ENCODE measurements at places on chromosomes 13 and 19. TPM values are rescaled to one million over a fixed set of nuclear protein-coding genes. Genes with fewer than 3 reads are reported as not detected.
A peak's percentile ranks its signal among the peaks of the same experiment; 100 is the strongest.

CYP2S1 gene
- total RNA-seq: 1.0 TPM

PLVAP gene
- not detected for total RNA-seq

TUBA3C gene
- total RNA-seq: not detected

VPS36 gene
- total RNA-seq: 42.0 TPM

ADM5 gene
- 8.6 TPM for total RNA-seq

USHBP1 gene
- 0.30 TPM for total RNA-seq

TRIM28 gene
- total RNA-seq: 689 TPM

GRCh38 chr19:4267101-4267900, 11.8 kb upstream of the SHD start:
- H3K27me3 ChIP-seq: no peaks in the 10 kb centered on the region
- H3K36me3 ChIP-seq: peaks cover 51% of the 10 kb centered on the region
- DNase-seq: peak; percentile 87
- H3K27ac ChIP-seq: peak overlapping the region; percentile 4
- no peak overlapping the region for H3K4me3 ChIP-seq
- peaks cover 13% of the 10 kb centered on the region for H3K4me1 ChIP-seq

DNA sequence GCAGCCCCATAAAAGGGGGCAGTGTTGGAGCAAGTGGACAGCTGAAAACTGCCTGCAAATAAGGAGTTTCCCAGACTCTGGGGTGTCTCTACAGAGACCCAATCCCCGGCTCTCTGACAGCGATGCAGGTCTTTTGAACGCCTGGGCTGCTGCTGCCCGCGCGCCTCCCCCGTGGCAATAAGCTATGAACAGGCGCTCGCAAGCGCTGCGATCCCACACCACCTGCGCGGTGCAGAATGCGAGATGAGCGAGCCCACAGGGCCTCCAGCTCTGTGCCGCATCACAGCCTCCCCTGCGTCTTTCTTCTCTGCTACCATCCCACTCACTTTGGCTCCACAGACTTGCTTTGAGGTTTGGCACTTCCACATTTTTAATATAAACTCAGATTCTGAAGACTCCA, 62.3 kb downstream of the KCTD15 start:
- DNase-seq: no peak
- no peaks in the 10 kb centered on the region for H3K4me1 ChIP-seq
- H3K27me3 ChIP-seq: no peaks in the 10 kb centered on the region
- no peaks in the 10 kb centered on the region for H3K36me3 ChIP-seq

DNA sequence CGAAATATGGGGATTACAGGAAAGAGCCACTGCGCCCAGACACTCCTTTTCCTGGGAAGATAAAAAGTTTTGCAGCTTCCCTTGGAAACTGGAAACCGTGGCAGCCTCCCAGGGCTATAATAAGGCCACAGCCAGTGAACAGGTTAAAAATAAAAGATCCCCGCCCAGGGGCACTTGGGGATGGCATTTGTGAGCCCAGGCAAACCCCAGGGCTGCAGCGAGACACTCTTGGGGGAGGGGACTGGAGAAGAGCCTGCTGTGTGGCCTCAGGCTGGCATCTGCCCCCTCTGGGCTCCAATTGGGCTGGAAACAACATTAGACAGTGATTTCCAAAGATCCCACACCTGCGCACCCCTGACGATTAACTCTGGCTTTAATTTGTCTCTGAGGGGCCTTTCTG, 11.2 kb downstream of the FEM1A start:
- H3K36me3 ChIP-seq: peaks cover 8% of the 10 kb centered on the region
- no peaks in the 10 kb centered on the region for H3K27me3 ChIP-seq
- H3K27ac ChIP-seq: no peak overlapping the region
- no peak overlapping the region for H3K4me3 ChIP-seq
- no peak for DNase-seq

- no peaks in the 10 kb centered on the region for H3K4me1 ChIP-seq
- H3K4me3 ChIP-seq: no peak overlapping the region
- H3K27ac ChIP-seq: no peak overlapping the region
- H3K36me3 ChIP-seq: no peaks in the 10 kb centered on the region
These were observed 302.2 kb downstream of the DNAJC15 start for GRCh38 chr13:43325636-43326035.

DNA sequence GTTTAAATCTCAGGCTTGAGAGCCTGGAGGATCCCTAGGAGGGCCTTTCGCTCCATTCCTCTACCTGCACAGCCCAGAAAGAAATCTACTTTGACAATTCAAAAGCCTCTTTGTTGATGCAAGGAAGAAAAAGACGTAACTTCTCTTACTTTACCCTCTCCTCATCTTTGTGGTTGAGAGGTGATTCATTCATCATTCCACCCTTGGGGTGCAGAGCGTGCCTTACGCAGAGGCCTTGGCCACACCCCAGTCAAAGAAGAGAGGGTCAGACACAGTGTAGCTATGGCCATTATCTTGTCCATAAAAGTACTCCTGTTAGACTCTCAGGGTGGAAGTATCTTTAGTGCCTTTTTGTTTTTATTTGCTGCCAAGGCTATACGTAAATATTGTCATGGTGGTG, 184.0 kb downstream of the IRS2 start:
- no peaks in the 10 kb centered on the region for H3K36me3 ChIP-seq
- no peak overlapping the region for H3K27ac ChIP-seq
- no peaks in the 10 kb centered on the region for H3K4me1 ChIP-seq
- no peak overlapping the region for H3K4me3 ChIP-seq

- no peak overlapping the region for H3K4me3 ChIP-seq
- no peaks in the 10 kb centered on the region for H3K27me3 ChIP-seq
- no peak for DNase-seq
These were observed 44.7 kb upstream of the ZNF429 start for GRCh38 chr19:21460686-21461085.

- no peak for DNase-seq
- H3K27ac ChIP-seq: no peak overlapping the region
- peaks cover 17% of the 10 kb centered on the region for H3K36me3 ChIP-seq
- H3K27me3 ChIP-seq: no peaks in the 10 kb centered on the region
- H3K4me1 ChIP-seq: peaks cover 1% of the 10 kb centered on the region
These were observed 8.9 kb downstream of the MED25 start for GRCh38 chr19:49827034-49827433.

DNA sequence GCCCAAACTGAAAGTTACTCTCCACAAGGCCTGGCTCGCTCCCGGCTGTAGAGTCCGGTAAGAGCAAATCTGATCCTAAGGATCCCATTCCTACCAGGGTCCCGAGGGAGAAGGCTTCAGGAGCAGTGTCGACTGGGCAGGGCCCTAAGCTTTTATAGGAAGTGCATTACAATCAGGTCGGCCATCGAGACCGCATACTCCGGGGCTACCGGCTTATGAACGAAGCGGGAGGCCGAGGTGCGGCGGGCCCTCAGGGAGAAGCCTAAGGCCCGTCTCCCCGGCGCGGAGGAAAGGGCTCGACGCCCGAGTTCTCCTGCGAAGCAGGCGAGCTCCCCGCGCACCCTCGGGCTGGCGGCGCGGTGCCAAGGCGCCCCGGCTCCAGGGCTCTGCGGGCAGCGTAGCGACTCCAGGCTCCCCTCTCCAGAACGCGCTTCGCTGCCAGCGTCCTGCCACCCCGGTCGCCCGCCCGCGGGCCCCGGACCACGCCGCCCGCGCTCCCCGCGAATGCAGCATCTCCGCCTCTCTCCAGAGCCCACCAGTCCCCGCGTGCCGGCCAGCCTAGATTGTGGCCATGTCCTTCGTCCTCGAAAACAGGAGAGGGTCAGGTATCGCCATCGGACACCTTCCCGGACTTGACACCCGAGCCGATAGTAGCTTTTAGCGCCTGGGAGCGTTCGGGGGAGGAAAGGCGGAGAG, 1.4 kb downstream of the EFNB2 start:
- H3K27ac ChIP-seq: no peak overlapping the region
- no peaks in the 10 kb centered on the region for H3K36me3 ChIP-seq
- peaks cover 50% of the 10 kb centered on the region for H3K27me3 ChIP-seq
- peaks cover 15% of the 10 kb centered on the region for H3K4me1 ChIP-seq
- DNase-seq: peak; percentile 72

GRCh38 chr13:79735228-79735627, 254.3 kb downstream of the NDFIP2 start:
- no peaks in the 10 kb centered on the region for H3K36me3 ChIP-seq
- DNase-seq: no peak
- no peaks in the 10 kb centered on the region for H3K27me3 ChIP-seq

DNA sequence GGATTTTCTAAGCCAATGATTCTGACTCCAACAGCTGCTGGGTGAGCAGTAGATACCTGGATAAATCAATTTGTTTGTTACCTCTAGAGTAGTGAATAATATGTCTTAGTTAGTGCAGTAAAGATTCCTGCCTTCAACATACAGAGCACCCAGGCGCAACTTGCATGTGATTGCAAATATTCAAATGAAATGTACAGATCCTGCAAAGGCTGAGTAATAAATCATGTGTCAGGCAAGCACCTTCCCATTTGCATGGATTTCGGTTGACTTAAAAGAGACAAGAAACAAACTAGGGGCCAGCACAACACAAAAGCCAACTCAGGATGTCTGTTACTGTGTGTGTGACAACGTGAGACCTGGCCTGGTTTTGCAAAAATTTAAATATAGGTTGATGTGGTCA, 79.7 kb downstream of the TNFSF11 start:
- no peak for DNase-seq
- H3K27me3 ChIP-seq: peaks cover 47% of the 10 kb centered on the region
- no peaks in the 10 kb centered on the region for H3K36me3 ChIP-seq
- H3K4me1 ChIP-seq: no peaks in the 10 kb centered on the region
- no peak overlapping the region for H3K27ac ChIP-seq

- no peaks in the 10 kb centered on the region for H3K4me1 ChIP-seq
- H3K4me3 ChIP-seq: no peak overlapping the region
- H3K27ac ChIP-seq: no peak overlapping the region
- peaks cover 8% of the 10 kb centered on the region for H3K36me3 ChIP-seq
These were observed 57.4 kb downstream of the ZNF44 start for GRCh38 chr19:12237143-12237839.

DNA sequence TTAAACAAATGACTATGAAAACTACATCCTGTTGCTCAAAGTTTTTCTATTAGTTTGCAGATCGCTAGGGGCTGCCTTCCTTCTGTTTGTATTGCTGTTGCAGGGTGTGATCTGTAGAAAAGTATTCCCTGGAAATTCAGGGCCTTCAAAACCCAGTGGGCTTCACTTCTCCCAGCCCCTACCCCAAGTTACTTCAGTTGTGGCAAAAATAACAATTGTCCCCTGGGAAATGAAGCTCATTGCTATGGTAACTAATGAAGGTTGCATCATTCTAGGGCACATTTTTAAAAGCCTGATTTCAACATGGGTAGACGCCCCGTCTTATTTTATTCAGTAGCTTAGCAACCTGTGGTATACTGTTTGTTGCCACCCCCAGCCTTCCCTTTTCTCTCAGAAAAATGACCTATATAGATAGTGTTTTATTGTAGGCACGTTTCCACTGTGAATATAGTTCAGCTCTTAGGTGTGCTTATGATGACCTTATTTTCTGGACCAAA, 60.9 kb downstream of the WDFY2 start:
- peak overlapping the region; percentile 24 for H3K4me3 ChIP-seq
- H3K36me3 ChIP-seq: no peaks in the 10 kb centered on the region
- peak overlapping the region; percentile 75 for H3K27ac ChIP-seq
- H3K27me3 ChIP-seq: no peaks in the 10 kb centered on the region
- peak; percentile 71 for DNase-seq
- peaks cover 28% of the 10 kb centered on the region for H3K4me1 ChIP-seq

DNA sequence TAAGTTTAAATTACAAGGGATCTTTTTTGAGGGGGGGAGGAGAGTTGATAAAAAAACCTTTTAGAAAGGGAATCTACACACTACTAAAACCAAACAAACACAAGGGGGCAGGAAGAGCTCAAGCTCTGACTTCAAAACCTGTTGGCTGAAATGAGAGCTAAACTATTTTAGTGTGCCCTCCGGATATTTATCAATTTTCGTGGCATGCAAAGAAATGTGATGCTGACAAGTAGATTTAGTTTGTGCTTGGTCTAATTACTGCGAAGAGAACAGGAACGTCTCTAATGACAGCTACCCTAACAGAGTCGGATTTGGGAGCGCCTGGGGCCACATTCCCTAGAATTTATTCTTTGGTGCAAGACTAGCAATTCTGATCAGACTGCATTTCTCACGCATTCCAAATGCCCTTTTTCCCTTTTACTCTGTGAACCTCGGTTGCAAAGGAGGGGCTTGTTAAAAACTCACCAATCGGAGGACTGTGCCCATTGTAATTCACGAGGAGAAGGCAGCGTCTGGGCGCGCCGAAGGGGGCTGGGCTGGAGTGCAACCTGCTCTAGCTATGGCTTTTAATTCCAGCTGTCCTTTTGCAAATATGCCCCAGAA, 802 bp upstream of the FREM2 start:
- H3K4me1 ChIP-seq: no peaks in the 10 kb centered on the region
- no peak for DNase-seq
- H3K27me3 ChIP-seq: peaks cover 18% of the 10 kb centered on the region
- no peaks in the 10 kb centered on the region for H3K36me3 ChIP-seq

DNA sequence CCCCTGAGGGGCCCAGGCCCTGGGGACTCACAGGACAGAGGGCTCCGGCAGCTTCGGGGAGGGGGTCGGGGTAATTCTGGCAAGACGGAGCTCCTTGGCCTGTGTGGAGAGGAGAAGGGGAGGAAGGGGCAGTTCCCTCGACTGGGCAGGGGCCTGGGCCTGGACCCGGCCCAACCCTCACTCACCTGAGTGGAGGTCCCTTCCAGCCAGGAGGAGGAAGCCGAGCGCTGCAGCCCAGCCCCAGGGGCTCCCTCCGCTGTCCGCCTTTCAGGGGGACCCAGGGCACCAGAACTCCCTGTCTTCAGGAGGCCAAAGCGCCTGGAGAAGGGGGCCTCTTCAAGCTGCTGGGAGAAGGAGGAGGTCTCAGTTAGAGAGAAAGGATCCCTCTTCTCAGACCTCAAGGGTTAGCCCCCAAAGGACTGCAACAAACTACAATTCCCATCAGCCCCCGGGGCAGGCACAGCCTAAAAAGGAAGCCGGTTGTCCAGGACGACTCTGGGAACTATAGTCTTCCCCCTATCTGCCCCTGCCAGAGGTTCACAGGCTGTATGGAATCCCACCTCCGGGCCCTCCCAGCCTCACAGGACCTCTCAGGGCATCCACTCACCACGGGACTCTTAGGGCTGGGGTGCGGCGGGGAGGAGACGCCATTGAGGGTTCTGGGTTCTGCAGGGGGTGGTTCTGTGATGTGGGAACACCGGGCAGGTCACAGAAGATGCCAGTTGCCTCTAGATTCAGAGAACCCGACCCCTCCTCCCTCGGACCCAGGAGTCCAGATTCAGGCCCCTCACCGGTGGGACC, 19.8 kb downstream of the EPS8L1 start:
- H3K27me3 ChIP-seq: no peaks in the 10 kb centered on the region
- no peaks in the 10 kb centered on the region for H3K4me1 ChIP-seq
- no peak overlapping the region for H3K27ac ChIP-seq
- H3K36me3 ChIP-seq: peaks cover 15% of the 10 kb centered on the region
- no peak for DNase-seq
- no peak overlapping the region for H3K4me3 ChIP-seq

GRCh38 chr13:96821381-96821780, 172.9 kb downstream of the OXGR1 start:
- no peak overlapping the region for H3K27ac ChIP-seq
- H3K27me3 ChIP-seq: no peaks in the 10 kb centered on the region
- no peaks in the 10 kb centered on the region for H3K36me3 ChIP-seq
- H3K4me3 ChIP-seq: no peak overlapping the region
- DNase-seq: no peak

- H3K4me1 ChIP-seq: peaks cover 22% of the 10 kb centered on the region
- no peak overlapping the region for H3K4me3 ChIP-seq
- DNase-seq: peak; percentile 65
- peaks cover 3% of the 10 kb centered on the region for H3K36me3 ChIP-seq
These were observed 94.0 kb downstream of the KLF12 start for GRCh38 chr13:74040200-74040599.

- H3K36me3 ChIP-seq: peaks cover 34% of the 10 kb centered on the region
- peak overlapping the region; percentile 74 for H3K27ac ChIP-seq
- H3K4me3 ChIP-seq: peak overlapping the region; percentile 60
- H3K4me1 ChIP-seq: peaks cover 46% of the 10 kb centered on the region
- no peak for DNase-seq
These were observed 7.2 kb downstream of the DOT1L start for GRCh38 chr19:2170987-2171348.

GRCh38 chr19:16369664-16370576, 45.3 kb downstream of the KLF2 start:
- DNase-seq: peak; percentile 87
- peaks cover 12% of the 10 kb centered on the region for H3K36me3 ChIP-seq
- H3K27me3 ChIP-seq: peaks cover 7% of the 10 kb centered on the region
- peaks cover 66% of the 10 kb centered on the region for H3K4me1 ChIP-seq
